ENCODE measurements at places on chromosomes 16 and 17. TPM values are rescaled to one million over a fixed set of nuclear protein-coding genes. Genes with fewer than 3 reads are reported as not detected.

The BRIP1 gene
- 4.3 TPM for total RNA-seq

The ABCC6 gene
- total RNA-seq, result 0.47 TPM

The ZC3H7A gene
- total RNA-seq, result 107 TPM

The ITGA2B gene
- total RNA-seq, result 1.0 TPM

The MFAP4 gene
- total RNA-seq, result not detected

All from dermis blood vessel endothelial cell (primary cell).